HT1080 (cell line): ENCODE measurements at places on chromosomes 13 and 19. TPM values are rescaled to one million over a fixed set of nuclear protein-coding genes. Genes with fewer than 3 reads are reported as not detected.
A peak's percentile ranks its signal among the peaks of the same experiment; 100 is the strongest.

GRCh38 chr19:13052447-13053175 is 50.0 kb downstream of the LYL1 start:
- DNase-seq = no peak

- no peak for DNase-seq
Measured at GRCh38 chr13:95588721-95589120, 36.2 kb downstream of the CLDN10 start.

Gene NLRP5
- total RNA-seq = not detected in 2 replicates

Gene MCEMP1
- not detected in 2 replicates for total RNA-seq

DNA sequence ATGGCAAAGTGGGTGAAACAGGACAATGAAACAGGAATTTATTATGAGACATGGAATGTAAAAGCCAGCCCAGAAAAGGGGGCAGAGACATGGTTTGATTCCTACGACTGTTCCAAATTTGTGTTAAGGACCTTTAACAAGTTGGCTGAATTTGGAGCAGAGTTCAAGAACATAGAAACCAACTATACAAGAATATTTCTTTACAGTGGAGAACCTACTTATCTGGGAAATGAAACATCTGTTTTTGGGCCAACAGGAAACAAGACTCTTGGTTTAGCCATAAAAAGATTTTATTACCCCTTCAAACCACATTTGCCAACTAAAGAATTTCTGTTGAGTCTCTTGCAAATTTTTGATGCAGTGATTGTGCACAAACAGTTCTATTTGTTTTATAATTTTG is 8.6 kb downstream of the CLN5 start:
- no peak for DNase-seq

- DNase-seq = no peak
Measured at GRCh38 chr13:46404733-46405100, 17.7 kb upstream of the RUBCNL start.

- DNase-seq = peak; percentile 57
Measured at GRCh38 chr19:347946-348861, 3.6 kb upstream of the MIER2 start.

GRCh38 chr13:31242367-31242766 is 42.6 kb downstream of the B3GLCT start:
- DNase-seq = no peak

GRCh38 chr13:97261254-97262005 is 39.3 kb downstream of the MBNL2 start:
- DNase-seq = no peak

Gene IRGC
- not detected in 2 replicates for total RNA-seq

GRCh38 chr13:93559718-93560117 is 333.1 kb downstream of the GPC6 start:
- DNase-seq = peak; percentile 92

Gene FBN3
- total RNA-seq = not detected in 2 replicates

Gene ZNF560
- 0.47 and 0.94 TPM in 2 replicates for total RNA-seq

GRCh38 chr19:18107235-18107634 is 9.7 kb downstream of the MAST3 start:
- no peak for DNase-seq

DNA sequence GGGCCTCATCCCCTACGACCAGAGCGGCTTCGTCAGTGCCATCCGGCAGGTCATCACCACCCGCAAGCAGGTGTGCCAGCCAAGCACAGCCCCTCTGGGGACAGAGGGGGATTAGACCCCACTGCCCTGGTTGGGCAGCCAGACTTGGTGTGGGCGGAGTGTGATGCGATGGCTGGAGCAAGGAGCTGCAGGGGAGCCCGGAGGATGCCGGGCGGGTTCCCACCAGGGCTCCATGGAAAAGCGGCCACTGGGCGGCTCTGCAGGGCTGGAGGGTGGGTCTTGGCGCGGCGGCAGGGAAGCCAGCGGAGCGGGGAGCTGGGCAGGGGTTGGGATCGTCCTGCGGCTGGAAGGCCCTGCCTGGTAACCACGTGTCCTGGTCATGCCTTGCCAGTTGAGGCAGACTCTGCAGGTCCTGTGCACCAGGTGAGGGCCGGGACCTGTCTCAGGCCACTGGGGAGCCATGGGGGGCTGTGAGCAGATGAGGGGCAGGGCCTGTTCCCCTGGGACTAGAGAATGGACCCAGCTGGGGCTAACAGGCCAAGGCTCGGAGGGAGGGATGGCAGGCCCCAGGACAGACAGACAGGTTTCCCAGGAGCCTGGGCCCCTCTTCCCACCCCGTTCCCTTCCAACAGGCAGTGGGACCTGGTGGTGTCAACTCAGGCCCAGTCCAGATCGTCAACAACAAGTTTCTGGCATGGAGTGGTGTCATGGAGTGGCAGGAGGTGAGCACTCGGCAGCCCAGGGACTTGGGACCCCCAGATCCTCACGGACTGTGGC is 6.3 kb downstream of the PTOV1 start:
- DNase-seq = no peak

Gene RGCC
- total RNA-seq = 0.10 and 0.42 TPM in 2 replicates

DNA sequence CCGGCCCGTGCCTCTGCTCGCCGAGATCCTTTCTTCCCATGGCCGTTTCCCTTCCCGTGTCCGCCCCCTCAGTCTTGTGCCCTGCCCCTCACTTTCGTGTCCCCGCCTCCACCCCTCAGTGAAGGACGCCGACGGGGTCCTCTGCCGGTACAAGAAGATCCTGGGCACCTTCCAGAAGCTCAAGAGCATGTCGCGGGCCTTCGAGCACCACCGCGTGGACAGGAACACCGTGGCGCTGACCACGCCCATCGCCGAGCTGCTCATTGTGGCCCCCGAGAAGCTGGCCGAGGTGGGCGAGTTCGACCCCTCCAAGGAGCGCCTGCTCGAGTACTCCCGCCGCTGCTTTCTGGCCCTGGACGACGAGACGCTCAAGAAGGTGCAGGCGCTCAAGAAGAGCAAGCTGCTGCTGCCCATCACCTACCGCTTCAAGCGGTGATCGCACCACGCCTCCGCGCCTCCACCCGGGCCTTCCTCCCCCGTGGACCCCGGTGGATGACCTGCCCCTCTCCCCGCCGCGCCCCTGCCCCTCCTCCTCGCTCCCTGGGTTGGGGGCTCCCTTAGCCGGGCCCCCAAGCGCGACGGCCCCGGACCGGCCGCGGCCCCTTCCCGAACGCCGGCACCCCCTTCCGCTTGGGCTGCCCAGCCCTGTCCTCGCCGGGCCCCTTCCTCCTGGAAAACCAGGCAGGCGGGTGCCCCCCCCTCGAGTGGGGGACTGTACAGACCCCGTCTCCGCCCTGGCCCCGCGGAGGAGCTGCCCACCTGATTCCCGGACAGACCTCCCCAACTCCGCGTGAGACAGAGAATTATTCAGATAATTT is 2.3 kb upstream of the U2AF2 start:
- DNase-seq = no peak

- peak; percentile 32 for DNase-seq
Measured at GRCh38 chr13:112619730-112620631, 32.0 kb upstream of the TUBGCP3 start.

Gene CYP2A6
- total RNA-seq = not detected in 2 replicates

DNA sequence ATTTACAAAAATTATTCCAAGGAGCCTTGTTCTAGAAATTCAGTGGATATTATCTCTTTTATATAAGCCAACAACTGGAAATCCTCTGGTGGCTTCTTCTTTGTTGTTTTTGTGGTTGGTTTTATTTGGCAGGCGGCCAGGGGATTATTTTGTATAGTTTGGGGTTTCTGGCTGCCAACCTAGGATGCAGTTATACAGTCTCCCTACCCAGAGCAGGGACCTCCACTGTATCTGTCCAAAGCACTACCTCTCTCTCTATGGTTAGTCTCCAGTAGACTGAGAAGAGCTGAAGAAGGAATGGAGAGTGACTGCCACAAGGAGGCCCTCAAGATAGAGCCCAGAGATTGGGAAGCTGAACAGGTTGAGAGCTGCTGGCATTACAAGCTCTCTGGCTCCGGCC is 80.2 kb downstream of the ZAR1L start:
- no peak for DNase-seq

Gene KLK4
- not detected in 2 replicates for total RNA-seq

DNA sequence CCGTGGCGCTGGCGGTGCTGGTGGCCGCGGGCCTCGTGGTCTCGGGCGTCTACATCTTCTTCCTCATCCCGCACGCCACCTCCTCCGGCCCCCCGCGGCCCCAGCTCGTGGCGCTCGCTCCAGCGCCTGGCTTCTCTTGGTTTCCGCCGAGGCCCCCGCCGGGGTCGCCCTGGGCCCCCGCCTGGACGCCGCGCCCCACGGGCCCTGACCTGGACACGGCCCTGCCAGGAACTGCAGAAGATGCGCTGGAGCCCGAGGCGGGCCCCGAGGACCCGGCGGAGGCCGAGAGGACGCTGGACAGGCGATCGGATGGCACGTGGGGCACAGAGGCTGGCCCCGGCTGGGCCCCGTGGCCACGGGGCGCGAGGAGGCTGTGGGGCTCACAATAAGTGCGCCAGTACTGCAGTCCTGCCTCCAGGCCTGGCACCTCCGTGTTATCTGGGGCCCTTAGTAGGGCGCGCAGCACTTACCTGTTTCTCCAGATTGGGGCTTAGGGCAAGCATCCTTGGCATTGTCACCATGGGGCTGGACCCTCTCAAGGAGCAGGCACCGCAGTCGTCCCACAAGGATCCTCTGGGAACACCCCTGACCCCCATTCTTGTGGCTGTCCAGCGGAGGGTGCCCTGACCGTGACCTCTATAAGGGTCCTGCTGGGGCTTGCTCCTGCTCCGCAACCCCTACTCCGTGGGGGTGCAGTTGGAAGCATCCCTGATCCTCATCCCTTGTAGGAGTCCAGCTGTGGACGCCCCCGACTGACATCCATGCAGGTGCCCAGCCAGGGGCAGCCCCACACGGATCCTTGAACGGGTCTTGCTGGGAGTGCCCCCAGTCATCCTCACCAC is 1.5 kb downstream of the RNF225 start:
- DNase-seq = no peak

GRCh38 chr13:46341112-46341711 is 45.8 kb downstream of the RUBCNL start:
- peak; percentile 86 for DNase-seq

Gene ZNF540
- total RNA-seq = not detected in 2 replicates

DNA sequence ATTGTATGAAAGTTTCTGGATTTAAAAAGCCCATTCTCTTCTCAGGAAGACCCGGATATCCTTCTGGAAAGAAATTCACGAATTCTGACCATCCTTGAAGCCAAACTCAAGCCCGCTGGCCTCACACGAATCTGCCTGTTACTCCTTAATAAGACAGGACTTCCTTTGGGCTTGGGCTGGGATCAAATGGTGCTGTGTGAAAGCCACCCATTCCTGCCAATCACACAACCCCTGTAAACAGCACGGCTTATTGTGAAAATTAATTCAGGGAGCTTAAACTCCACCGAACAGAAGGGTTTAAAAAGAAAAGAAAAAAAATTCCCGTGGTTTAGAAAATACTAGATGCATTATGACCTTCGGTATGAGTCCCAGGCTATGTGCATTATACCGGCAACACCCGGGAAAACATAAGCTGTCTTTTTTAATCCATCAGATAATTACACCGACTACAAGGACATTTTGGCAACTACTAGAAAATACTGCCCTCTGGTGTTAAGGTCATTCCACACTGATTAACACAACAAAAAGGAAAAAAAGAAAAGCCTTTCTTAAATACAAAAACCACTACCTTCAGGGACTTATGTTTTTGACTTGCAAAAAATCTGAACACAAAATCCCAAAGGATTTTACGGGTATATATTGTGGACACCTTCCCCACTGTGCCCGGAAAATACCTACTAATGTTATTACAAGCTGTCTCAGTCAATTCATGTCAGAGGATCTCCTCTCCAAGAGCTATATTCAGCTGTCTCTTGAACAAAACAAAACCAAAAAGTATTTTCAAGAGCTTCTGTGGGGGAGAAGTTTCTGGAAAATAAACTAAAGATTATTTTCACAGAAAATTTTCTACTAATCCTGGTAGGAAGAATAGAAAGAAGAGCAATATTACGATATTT is 76.0 kb upstream of the LSM14A start:
- DNase-seq = peak; percentile 50

DNA sequence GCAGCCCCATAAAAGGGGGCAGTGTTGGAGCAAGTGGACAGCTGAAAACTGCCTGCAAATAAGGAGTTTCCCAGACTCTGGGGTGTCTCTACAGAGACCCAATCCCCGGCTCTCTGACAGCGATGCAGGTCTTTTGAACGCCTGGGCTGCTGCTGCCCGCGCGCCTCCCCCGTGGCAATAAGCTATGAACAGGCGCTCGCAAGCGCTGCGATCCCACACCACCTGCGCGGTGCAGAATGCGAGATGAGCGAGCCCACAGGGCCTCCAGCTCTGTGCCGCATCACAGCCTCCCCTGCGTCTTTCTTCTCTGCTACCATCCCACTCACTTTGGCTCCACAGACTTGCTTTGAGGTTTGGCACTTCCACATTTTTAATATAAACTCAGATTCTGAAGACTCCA is 62.3 kb downstream of the KCTD15 start:
- no peak for DNase-seq

Gene SLC7A10
- not detected in 2 replicates for total RNA-seq
